ENCODE measurements at places on chromosomes 12 and 14.

DNA sequence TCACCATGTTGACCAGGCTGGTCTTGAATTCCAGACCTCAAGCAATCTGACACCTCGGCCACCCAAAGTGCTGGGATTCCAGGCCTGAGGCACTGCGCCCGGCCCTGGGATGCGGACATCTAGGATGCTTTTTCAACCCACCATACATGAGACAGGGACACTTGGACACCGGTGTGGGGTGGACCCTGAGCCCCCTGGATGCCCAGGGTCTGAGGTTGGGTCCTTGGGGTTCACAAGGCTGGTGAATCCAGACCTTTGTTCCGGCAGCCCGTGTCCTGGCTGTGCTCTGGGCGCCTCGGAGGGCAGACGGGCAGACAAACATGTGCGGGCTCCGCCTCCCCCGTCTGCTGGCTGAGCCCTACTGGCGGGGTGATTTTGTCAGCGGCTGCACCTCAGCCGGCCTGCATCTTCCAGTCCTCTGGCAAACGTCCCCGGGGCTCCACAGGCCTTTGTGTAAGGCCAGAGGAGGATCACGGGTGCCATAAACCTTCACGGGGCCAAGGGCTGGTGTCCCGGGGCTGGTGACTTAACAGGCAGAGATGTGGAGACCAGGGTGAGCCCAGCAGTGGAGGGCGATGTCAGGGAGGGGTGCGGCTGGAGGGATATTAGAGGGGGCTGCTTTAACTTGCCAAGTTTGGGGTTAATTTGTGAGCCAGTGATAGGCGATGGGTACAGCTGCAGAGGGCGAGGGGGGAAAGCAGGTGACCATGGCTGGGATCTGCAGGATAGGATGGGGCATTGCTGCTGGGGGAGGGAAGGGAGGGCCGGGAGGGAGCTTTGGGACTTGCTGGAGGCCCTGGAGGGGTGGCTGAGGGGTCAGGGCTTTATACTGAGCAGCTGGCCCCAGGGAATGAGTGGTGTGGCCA is 5.8 kb downstream of the ASPG start:
- no peak for DNase-seq

DNA sequence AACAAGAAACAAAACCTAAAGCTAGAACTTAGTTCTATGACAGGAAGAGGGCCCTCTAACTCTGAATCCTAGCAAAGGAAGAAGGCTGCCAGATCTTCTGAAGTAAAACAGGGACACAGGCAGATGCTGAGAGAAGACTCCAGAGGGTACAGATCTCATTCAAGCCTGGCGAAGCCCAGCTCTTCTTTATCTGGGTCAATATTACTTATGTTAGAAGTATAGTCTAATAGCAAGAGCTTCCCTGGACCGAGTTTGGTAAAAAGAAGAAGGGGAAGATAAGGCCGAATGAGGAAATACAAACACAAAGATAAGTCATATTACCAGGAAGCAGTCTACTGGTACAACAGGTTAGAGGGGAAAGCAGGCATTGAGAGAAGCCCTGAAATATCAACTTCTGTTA is 79.9 kb upstream of the CCDC91 start:
- DNase-seq, result no peak

DNA sequence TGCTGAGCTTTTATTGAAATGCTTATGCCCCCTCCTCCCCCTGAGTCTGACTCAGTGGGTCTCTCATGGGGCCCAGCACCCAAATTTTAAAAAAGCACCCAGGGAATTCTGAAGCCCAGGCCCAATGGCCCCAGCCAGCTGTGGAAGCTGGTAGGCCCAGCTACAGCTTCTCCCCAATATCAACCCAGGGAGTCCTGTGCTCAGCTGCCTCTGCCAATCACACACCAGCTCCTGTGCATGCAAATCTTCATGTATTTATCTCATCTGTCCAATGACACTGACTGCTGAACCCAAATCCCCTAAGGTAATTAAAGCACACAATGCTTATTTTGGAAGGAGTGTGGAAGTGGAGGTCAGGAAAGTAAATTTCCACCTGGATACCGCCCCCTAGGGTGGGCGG is 76.3 kb downstream of the CCDC88C start:
- no peak for DNase-seq

GRCh38 chr12:113048716-113049127 is 7.8 kb upstream of the DTX1 start:
- DNase-seq, result peak; percentile 29

DNA sequence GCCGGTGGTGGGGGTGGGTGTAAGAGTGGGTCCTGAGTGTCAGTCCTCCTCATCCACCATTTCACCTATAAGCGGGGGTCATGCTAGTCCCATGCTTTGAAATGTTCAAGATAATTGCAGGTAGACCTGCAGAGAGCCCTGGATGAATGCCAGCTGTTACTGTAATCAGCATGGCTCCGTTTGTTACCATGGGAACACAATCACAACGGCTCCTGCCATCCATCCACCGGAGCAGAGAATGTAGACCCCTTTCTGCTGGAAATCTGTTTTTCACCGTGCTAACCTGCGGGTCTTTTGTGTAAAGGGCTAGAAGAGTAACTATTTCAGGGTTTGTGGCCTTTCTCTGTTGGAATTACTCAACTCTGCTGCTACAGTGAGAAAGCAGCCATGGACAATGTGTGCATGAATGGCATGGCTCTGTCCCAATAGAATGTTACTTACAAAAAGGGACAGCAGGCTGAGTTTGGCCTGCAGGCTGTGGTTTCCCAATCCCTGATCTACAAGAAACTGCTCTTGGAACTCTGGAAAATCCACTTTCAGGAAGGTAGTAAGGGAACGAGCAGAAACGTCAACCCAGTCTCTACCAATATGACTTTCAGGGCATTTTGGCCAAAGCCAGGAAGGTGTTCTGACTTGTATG is 36.1 kb downstream of the KCTD10 start:
- no peak for DNase-seq

GRCh38 chr12:66925083-66925482 is 246.2 kb upstream of the GRIP1 start:
- no peak for DNase-seq

DNA sequence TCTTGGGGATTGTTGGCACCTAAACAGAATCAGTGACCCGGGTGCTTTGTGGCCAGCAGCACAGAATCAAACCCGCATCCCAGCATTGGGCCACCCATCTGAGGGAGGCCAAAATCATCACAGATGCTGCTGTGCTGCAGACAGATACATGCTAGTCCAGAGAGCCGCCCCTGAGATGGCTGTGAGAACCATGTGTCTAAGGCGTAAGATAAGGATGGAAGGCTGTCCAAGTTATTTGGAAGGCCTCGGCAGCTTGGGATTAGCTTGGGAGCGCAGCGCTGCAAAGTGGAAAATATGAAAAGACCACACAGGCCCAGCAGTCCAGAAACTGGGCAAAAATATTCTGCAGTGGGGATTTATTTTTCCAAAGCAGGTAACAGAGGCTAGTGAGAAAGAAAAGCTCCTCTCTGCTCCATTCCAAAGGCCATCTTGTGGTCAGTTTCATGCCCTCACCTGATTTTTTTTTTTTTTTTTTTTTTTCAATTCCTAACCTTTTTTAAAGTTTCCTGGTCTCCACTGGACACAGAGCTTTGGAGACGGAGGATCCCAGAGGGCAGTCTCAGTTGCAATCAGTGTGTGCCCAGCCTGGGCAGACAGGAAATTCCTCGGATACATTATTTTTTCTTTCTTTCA is 178.9 kb upstream of the BCL2L14 start:
- no peak for DNase-seq

GRCh38 chr12:125111403-125111802 is 46.2 kb downstream of the AACS start:
- DNase-seq, result no peak

DNA sequence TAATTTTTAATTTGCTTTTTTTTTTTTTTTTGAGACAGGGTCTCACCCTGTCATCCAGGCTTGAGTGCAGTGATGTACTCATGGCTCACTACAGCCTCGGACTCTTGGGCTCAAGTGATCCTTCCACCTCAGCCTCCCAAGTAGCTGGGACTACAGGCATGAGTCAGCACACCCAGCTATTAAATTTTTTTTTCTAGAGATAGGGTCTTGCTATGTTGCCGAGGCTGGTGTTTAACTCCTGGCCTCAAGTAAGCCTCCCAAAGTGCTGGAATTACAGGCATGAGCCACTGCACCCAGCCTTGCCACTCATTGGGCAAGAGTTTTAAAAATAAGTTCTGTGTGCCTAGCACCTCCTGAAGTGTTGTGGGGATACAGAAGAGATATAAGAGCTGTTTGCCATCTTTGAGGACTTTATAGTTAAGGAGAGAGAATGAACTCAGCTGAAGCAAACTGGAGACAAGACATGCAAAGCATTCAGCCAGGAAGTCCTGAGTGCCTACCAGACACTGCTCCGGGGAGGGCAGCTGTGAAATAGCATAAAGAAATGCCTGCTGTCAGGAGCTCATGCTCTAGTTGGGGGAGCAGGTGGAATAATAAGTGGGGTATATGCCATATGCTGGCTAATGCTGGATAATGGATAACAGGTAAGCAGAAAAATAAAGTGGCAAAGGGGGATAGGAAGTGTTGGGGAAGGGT is 15.0 kb upstream of the EMP1 start:
- no peak for DNase-seq

GRCh38 chr14:65356327-65356836 is 56.1 kb upstream of the FUT8 start:
- DNase-seq, result no peak

GRCh38 chr12:89893972-89894706 is 185.5 kb upstream of the ATP2B1 start:
- no peak for DNase-seq

DNA sequence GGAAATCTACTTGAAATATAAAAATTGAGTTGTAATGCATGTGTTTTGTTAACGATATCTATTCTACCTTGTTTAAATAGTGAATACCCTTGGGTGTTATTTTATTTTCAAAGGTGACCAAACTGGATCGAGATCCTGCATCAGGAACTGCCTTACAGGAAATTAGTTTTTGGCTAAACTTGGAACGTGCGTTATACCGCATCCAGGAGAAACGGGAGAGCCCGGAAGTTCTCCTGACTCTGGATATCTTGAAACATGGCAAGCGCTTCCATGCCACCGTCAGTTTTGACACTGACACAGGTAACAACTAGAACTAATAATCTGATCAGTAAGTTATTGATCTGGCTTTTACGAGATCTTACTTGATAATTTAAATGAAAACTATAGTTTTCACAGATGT is 15.9 kb downstream of the DYNC1H1 start:
- DNase-seq, result no peak

- peak; percentile 16 for DNase-seq
Observed at GRCh38 chr14:32657081-32657480, 281.6 kb upstream of the NPAS3 start.

DNA sequence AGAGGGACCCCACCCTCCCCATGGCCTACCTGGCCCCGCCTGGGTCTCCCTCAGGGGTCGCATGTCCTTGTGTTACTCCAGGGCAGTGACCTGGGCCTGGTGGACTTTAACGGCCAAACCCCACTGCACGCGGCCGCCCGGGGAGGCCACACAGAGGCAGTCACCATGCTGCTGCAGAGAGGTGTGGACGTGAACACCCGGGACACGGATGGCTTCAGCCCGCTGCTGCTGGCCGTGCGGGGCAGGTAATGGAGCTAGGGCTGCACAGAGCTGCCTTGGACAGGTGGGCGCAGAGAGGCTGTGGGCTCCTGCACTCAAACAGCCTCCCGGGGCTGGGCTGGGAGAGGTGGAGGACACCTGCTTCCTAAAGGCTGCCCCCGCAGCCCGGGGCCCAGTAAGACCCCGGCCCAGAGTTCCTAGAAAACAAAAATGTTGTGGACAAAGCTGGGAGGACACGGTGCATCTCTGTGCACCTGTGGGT is 21.6 kb downstream of the ASPG start:
- no peak for DNase-seq

- no peak for DNase-seq
Observed at GRCh38 chr14:74085047-74085637, 386 bp downstream of the LIN52 start.

- no peak for DNase-seq
Observed at GRCh38 chr14:48805315-48805714, 780.9 kb downstream of the RPS29 start.

DNA sequence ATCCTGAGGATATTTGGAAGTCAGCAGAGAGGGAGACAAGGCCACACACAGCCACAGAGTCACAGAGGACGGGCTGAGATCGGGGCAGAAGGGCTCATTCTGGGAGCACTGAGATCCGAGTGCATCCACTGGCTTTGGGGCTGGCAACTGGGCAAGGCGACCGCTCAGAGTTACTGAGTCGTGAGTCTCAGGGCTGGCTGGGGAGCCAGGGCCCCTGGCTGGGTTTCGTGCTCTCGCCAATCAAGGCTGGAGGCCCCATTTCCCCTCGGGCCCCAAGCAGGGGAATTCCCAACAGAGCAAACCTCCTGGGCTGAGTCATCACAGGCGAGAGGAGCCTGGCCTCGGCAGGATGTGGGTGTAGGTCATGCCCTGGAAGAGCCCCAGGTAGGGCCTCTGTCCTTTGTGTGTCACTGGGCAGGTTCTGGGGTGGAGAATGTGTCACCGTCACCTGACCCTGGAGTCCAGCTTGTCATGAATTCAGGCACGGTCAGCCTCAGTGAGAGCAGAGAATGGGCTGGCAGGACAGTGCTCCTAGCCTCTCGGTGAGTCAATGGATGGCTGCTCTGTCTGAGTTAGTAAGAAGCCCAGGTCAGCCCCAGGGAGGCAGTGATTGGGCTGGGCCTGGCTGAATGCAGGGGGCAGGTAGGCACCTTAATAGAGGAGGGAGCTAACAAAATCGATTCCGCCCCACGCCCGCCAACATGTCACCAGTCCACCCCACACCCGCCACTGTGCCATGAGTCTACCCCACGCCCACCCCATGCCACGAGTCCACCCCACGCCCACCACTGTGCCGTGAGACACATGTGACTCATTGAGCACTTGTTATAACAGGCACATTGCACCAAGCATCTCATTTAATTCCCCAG is 16.9 kb downstream of the ASB2 start:
- DNase-seq, result peak; percentile 40

DNA sequence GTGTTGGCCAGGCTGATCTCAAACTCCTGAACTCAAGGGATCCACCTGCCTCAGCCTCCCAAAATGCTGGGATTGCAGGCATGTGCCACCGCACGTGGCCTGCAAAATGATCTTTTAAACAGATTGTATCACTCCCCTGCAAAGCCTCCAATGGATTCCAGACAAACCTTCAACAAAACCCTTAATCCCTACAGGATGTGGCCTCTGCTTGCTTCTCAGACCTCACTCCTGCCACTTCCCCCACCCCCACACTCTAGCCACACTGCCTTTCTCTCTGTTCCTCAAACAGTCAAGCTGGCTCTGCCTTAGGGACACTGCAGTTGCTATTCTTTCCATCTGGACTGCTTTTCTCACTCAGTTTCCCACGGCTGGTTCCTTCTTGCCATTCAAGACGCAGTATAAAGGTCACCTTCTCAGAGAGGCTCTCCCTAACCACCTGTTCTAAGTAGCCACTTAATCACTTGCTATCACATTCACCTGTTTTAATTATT is 47.3 kb upstream of the TMED10 start:
- DNase-seq, result no peak

Data from AG09319 (cell line).